ENCODE measurements at places on chromosomes 6 and 20.

GRCh38 chr6:130794738-130795137 lies 32.5 kb upstream of the SMLR1 start:
- no peak for DNase-seq

DNA sequence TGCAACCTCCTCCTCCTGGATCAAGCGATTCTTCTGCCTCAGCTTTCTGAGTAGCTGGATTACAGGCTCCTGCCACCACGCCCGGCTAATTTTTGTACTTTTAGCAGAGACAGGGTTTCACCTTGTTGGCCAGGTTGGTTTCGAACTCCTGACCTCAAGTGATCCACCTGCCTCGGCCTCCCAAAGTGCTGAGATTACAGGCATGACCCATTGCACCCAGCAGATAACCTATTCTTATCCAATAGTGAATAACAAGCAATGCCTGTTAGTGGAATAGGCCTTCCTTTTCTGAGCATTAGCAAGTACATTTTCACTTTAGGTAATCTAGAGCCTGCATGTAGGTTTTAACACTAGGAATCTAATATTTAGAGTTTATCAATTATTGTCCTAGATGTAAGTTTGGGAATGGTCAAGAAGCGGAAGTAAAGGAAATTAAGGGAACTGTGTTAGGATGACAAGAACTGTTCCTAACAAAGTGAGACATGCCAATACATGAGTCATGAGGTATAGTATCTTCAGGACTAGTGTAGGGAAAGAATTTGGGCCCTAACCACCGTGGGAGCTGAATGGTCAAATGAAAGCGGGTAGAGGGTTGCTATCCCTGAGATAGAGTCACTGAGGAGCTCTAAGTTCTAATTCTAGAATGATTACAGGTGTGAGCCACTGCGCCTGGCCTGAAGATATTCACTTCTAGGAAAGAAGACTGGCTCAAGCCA lies 15.0 kb downstream of the BLTP3A start:
- DNase-seq, result no peak

DNA sequence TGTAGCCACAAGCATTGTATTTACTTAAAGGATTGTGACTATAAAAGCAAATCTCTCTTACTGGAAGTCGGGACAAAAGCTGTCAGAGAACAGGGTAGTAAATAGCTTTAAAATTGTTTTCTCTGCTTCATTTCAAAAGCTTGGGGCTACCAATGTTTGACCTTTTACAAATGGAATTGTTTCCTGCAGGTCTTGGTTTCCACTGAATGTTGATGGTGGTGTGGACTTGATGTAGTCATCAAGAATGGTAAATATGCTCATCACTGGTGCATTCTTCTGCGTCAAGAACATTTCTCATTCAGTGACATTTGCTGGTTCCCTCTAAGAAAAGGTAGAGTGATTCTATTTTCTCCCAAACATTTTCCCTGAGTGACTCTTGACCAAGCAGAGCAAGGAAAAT lies 435.4 kb upstream of the KHDRBS2 start:
- no peak for DNase-seq

DNA sequence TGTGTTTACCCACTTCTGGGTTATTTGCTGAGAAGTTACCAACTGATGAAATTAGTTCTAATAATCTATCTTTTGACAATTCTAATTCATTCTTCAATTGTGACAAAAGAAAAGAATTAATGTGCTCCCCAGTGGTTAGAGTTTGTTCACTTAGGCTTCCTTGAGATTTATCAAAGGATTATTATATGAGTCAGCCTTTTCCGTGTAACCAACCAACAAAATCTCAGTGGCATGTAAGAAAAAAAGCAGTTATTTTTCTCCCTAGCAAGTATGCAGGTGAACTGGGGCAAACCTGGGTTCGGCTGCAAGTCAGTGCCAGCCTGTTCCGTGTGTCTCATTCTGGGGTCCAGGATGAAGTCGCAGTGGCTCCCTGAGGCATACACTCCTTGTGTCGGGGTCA lies 28.8 kb upstream of the HIVEP1 start:
- DNase-seq, result no peak

GRCh38 chr20:32482442-32483261 lies 102.5 kb downstream of the NOL4L start:
- no peak for DNase-seq

DNA sequence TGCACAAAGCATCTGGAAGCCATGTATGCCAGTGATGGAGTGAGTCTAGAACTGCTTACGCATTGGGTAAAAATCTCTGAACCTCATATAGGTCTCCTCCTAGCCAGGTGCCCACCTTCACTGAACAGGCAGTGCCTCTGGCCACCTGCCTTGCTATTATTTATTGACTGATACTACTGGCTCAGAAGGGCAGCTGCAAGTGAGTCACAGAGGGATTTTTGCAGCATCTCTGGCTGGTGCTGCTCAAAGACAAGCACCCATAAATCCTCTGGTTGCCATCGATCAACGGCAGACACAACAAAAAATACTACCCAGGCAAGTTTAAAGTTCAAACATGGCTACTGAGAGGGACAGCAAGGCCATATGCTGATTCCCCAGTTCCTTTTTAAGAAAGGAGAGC lies 279.4 kb downstream of the UBE3D start:
- DNase-seq, result no peak

DNA sequence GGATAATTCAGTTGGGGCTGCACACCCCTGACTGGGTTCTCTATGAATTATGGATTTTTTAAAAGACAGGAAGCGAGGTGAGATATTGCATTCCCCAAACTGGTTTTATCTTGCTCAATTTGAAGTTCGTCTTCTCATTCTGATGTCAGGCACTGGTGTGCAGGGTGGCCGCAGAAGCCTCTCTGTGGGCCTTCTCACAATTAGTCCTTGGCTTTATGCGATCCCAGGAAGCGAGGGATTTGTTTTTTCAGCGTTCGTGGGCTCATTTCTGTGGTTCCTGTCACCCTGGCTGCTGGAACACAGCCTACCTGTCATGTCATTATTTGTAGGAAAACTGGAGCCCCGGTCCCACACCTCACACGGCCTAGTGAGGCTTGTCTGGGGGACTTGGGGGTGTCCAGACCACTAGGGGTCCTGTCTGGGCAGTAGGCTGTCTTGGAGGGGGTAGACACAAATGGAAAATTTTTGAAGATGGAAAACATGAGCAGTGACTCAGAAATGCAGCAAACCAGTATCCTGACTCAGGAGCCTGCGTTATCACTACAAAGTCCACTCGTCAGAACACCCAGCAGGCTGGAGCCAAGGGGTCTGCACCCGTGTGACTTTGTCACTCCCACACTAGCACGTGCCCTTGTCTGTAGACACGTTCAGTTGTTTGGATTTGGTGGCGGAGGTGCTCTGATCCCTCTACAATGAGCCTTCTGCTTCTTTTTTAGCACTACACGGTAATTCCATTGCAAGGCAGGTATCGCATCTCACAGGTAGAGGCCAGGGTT lies 42.2 kb downstream of the GNAS-AS1 start:
- no peak for DNase-seq

- DNase-seq, result no peak
Measured at GRCh38 chr6:56744528-56744927, 101.8 kb upstream of the DST start.

DNA sequence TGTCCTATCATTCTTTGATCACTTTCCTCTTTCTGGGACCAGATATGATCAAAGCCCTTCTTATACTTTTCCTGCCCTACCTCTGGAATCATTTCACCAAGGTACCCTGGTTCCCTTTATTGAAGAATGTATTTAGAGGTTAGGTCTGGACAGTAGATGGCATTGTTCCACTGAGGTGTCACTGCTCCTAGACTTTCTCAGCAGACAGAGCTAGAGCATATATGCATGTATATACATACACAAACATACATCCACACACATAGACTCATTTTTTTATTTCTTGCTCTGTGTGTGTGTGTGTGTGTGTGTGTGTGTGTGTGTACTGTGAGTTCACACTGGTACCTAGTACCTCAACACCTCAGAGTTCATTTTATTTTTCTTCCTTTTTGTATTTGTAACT lies 40.9 kb downstream of the PTPRA start:
- DNase-seq, result no peak

DNA sequence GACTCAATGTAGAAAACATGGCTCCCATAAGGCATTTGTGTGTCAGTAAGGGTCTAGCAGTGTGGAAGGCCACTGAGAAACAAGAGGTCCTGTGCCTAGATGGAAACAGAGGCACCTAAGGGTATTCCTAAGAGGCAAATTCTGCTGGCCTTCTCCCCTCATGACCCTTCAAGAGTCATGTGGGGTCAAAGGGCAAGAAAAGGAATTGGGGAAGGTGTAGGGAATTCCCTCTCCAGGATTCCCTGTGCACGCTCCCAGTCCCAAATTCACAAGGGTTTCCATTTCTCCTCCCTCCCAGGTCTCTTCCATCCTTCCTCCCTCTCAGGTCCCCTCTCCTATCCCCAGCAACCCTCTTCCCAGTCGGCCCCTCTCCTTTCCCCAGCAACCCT lies 568 bp downstream of the AGPAT1 start:
- no peak for DNase-seq

GRCh38 chr6:44731485-44732095 lies 344.1 kb downstream of the CDC5L start:
- no peak for DNase-seq

DNA sequence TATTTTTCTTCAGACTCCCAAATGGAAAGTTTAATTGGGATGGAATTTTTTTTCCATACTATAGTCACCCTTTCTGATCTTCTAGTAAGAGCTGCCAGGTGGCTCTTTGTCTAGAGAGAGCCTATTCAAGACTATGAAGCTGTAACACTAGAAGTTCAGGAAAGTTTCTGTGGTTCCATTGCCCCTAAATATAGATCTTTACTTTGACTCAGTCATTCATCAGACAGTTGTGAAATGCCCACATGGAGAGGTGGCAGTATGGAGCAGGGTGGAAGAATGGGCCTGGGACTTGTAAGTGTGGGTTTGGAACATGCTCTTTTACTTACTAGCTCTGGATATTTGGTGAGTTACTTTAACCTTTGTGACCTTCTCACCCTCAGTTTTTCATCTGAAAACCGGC lies 87.8 kb downstream of the CTNNBL1 start:
- DNase-seq, result no peak

DNA sequence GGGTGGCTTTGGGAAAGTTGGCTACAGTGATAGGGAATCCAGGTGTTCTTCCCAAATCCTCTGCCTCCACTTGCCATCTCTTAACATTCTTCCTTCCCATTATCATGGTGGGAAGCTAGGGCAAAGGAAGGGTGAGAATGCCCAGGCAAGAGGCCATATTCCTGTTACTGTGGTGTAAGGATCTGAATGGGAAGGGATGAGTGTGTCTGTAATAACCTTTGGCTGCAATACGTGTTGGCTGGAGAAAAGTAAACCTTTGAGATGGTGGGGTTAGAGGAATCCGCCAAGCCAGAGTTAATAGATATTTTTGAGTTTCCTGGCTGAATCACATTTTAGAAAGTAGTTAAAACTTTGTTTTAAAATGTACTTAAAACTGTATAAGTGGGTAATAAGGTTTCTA lies 45.9 kb downstream of the RNF144B start:
- no peak for DNase-seq

DNA sequence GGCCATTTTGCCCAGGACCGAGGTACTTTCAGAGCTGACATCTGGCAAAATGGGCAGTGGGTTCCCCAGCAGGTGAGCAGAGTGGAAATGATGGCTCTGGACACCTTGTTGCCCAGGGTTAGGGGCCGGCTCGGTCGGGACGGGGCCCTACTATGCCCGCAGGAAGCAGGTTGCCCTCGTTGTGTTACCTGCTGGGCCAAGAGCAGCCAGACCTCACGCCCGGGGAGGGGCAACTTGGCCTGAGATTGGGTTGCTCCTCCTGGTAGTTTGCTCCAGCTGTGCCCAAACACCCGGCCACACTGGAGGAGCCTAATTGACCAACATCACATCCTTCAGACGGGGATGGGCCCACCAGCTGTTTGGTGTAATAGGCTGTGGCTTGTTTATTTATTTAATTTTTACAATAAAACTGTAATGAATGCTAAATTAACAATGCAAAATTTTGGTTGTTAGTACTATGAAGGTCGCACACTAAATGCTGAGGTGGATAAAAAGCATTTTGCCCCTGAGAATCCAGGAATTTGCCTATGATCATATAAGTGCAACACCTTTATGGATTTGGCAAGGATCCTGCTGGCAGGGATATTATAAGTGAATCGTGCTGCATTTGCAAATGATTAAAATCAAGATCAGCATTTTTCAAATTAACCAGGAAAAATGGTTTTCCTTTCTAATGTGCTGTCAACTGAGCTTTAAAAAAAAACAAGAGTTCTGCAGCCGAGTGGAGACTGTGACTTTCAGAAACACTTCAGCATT lies 26.6 kb upstream of the PCMTD2 start:
- no peak for DNase-seq

GRCh38 chr20:40768105-40768504 lies 79.1 kb upstream of the MAFB start:
- DNase-seq, result no peak

All from fibroblast of the conjunctiva (primary cell).